Cardiac septum (tissue), 1 donor: ENCODE measurements at places on chromosomes 12 and 14.

GRCh38 chr14:86665975-86666374 lies 1136.0 kb downstream of the FLRT2 start:
- DNase-seq: no peak

GRCh38 chr14:93232159-93232558 lies 25.1 kb downstream of the UBR7 start:
- DNase-seq: no peak

DNA sequence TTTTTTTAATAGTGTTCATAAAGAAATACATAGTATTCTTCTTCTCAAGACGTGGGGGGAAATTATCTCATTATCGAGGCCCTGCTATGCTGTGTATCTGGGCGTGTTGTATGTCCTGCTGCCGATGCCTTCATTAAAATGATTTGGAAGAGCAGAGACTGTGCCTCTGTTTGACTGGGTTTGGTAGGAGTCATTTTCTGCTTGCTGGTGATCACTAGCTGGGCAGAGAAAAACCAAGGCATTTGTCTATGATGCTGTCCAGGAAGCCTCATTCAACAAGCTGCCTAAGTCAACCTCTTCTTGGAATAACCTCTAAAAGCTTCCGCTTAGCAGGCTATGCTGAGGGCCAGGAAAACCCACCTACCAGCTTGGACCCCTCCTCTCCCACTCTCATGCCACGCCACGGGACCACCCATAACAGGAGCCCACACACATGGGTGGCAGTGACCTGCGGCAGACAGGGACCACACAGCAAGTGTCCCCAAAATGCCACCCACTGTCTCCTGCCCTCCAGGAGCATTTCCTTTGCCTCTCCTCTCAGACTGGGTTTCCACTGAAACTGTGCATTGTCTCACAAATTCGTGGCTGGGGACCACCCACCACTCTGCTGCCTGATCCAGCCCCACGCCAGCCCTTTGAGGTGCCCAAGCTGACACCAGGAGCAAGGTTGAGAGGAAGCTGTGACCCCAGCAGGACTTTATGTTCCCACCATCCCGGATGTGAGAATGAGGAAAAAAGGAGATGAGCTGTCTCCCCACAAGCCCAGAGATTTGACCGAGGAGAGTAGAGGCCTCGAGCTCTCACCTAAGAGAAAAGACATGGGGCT lies 36.8 kb downstream of the DAD1 start:
- no peak for DNase-seq

DNA sequence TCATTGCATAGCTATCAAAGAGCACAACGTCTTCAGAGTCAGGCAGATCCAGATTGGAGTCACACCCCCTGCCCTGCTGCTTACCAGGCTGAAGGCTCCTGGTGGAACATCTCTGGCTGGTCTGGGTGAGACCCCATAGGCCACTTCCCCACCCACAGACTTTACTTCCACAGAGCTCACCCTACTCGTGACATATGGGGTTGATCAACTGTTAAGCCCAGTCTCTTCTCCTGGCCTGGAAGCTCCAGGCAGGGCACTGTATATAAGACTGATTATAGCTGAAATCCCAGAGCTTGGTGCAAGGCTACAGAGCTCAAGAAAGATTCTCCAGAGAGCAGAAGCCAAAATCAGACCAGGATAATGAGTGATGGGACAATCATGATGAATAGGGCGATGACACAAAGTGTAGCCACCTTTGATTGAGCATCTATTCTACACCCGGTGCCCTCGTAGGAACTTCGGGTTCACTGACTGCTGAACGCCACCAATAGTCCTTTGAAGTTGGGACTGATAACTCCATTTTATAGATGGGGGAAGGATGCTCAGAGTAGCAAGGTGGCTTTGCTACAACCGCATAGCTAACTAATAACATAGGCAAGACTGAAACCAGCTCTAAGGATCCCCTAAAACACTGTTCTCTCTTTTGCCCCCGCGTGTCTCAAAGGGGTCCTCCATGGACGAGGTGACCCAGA lies 287.8 kb downstream of the BCL11B start:
- no peak for DNase-seq

GRCh38 chr12:79662046-79662811 lies 28.5 kb downstream of the PAWR start:
- no peak for DNase-seq

- DNase-seq: no peak
Observed at GRCh38 chr12:75782069-75782581, 249.5 kb downstream of the PHLDA1 start.

GRCh38 chr12:128914908-128915563 lies 61.8 kb downstream of the GLT1D1 start:
- no peak for DNase-seq

- no peak for DNase-seq
Observed at GRCh38 chr14:94992046-94992445, 165.3 kb downstream of the DICER1 start.

DNA sequence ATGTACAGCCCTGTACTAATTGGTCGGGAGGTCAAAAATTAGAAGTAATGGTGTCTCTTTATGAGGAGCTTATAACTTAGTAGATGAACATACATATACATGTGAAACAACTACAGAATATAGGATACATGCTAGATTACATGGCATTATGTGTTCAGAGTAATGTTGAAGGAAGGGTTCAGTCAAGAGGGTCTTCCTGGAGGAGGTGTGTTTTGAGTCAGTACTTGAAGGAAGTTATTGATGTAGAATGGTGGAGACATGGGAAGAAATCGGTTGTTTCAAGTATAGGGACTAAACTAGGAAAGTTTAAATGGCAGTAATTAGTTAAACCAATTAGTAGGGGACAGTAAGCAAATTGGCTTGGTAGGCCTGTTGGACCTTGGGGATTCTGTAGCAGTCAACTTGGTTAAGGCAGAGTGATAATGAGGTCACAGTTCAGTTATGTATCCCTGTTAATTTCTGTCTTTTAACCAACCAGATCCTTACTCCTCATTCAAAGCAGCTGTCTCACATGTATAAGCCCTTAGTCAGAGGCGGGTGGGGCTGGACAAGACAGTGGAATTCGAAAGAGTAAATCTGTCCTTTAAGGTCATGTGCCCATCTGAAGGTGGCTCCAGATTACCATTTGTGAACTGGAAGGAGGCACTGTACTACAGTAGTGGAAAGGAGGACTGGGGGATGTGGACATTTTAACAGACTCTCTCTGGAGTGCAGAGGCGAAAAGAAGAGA lies 3.5 kb upstream of the ANKRD52 start:
- no peak for DNase-seq

DNA sequence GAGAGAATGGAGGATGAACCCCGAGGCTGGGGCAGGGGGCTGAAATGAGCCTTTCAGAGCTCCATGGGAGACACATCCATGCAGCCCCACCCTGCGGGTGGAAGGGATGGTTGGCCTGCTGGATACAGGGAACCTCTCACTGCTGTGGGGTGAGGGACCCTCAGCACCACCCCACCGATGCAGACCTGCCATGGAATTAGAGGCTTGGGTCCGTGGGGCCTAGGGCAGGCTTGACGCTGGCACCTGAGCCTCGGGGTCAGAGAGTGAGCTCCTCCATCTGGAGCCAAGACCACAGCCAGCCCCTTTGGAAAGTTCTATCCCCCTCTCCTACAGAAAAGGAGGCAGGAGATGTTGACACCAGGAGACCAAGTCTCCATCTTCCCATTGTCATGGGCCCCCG lies 7.4 kb upstream of the KRT74 start:
- DNase-seq: peak; percentile 50

DNA sequence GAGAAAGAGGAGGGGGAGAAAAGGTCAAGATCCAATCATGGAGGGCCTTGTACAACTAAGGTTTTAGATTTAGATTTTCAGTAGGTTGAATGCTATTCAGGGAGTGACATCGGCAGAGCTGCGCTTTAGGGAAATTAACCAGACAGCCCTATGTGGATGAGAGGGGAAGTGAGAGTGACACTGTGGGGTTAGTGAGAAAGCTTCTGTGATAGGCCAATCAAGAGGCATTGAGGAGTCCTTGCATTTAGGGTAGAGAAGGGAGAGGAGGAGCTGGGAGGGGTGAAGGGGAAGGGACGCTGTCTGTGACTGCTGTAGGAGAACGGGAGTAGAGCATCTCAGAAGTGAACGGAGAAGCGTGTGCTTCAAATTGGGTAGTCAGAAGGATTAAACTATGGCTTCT lies 3.4 kb downstream of the HSD17B6 start:
- DNase-seq: no peak

DNA sequence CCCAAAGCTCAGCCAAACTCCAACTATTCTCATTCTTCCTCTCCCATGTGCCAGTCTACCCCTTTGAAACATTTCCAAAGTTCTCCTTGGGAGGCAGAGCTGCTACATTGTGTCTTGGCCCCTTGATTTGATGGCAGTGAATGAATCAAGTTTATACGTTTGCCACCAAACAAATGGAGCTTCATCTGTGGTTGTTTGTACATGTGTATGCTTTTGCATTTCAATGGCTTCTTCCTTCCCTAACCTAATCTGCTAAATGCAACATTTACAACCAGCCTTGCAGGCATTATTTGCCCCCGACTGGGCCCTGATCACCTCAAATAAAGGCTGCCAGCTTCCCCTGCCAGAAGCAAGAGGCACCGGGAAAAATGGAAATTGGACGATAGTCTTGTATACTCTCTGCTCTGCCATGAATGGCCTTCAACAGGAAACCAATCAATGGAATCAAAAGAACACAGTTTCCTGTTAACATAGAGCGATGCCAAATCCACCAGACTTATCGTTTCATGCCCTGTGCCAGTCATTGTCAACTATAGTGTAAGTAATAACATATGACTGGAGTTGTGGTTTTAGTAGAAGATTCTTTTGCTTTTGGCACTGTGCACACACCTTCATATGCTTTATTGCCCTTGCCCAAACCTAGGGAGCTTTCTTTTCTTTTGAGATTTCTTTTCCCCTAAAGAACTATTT lies 97.8 kb downstream of the TMEM30B start:
- DNase-seq: no peak

- peak; percentile 70 for DNase-seq
Observed at GRCh38 chr14:105845725-105846309, 319.4 kb downstream of the TMEM121 start.

- no peak for DNase-seq
Observed at GRCh38 chr14:89637581-89637980, 220.5 kb upstream of the FOXN3 start.

DNA sequence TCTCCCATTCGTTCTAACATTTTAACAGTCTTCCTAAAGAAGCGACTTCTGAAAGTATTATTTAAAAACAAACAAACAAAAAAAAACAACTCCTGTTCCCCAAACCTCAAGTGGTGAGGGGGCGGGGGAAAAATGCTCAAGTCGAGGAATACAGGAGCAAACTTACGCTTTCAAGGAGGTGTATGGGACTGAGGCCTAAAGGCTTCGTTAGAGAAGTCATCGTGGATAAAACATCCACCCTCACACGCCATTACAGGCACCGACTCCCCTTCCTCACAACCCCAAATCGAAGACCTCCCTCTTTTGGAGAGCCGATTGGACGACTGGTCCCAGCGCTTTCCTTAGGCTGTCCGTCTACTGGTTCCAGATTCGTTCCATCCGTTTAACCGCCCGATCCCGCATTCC lies 693 bp downstream of the CBX5 start:
- DNase-seq: no peak
